ENCODE measurements at places on chromosomes 7 and 10. TPM values are rescaled to one million over a fixed set of nuclear protein-coding genes. Genes with fewer than 3 reads are reported as not detected.

Gene CHAT
- not detected for total RNA-seq

Gene ENO4
- total RNA-seq = under 0.01 TPM

Gene PLEKHA1
- 30.4 TPM for total RNA-seq

Gene LRRC17
- 147 TPM for total RNA-seq

Gene OTUD1
- 3.6 TPM for total RNA-seq

Gene EXOC6
- total RNA-seq = 21.4 TPM

All from regular cardiac myocyte (primary cell).